WTC11 (cell line): ENCODE measurements at places on chromosomes 12 and 14. TPM values are rescaled to one million over a fixed set of nuclear protein-coding genes. Genes with fewer than 3 reads are reported as not detected.

GRCh38 chr14:72154645-72155378 lies 222.6 kb downstream of the RGS6 start:
- no peak for DNase-seq
- H3K27ac ChIP-seq = no peak overlapping the region
- peaks cover 30% of the 10 kb centered on the region for H3K36me3 ChIP-seq
- H3K4me3 ChIP-seq = no peak overlapping the region
- H3K27me3 ChIP-seq = peaks cover 7% of the 10 kb centered on the region

SAMD15 gene
- 0.27 to 0.42 TPM (median 0.30 TPM) in 3 replicates for total RNA-seq

DNA sequence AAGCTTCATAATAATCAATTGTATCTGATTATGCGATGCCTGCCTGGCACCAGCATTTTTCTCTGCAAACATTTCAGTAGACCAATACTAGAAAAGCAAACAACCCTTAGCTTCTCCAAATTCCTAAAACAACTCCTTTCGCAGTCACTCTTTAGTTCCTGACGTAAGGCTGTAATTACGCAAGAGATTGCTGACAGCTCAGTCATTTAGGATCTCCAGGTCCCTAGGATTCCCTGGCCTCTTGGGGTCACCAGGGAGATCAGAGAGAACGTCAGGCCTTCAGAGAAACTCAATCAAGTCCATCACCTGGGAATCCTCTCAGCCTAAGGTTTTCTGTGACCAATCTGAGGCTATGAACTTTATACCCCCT lies 390.6 kb downstream of the PAWR start:
- H3K27me3 ChIP-seq = no peaks in the 10 kb centered on the region
- peaks cover 12% of the 10 kb centered on the region for H3K4me1 ChIP-seq
- H3K4me3 ChIP-seq = no peak overlapping the region
- H3K27ac ChIP-seq = no peak overlapping the region

- no peaks in the 10 kb centered on the region for H3K4me1 ChIP-seq
- no peaks in the 10 kb centered on the region for H3K27me3 ChIP-seq
- DNase-seq = no peak
- H3K36me3 ChIP-seq = peaks cover 3% of the 10 kb centered on the region; the same call in 1 of the 2 replicates
These were observed 86.4 kb upstream of the NOS1 start for GRCh38 chr12:117447665-117448366.

GRCh38 chr12:106086696-106087095 lies 52.1 kb downstream of the NUAK1 start:
- peaks cover 17% of the 10 kb centered on the region for H3K36me3 ChIP-seq
- DNase-seq = no peak
- H3K4me1 ChIP-seq = peaks cover 28% of the 10 kb centered on the region
- H3K27ac ChIP-seq = peak overlapping the region; percentile 20; the same call in 1 of the 2 replicates

- no peak overlapping the region for H3K4me3 ChIP-seq
- H3K27me3 ChIP-seq = peaks cover 24% of the 10 kb centered on the region
- no peak overlapping the region for H3K27ac ChIP-seq
- DNase-seq = no peak
- peaks cover 6% of the 10 kb centered on the region; the same call in 1 of the 2 replicates for H3K36me3 ChIP-seq
- peaks cover 31% of the 10 kb centered on the region for H3K4me1 ChIP-seq
These were observed 5.5 kb downstream of the NDRG2 start for GRCh38 chr14:21019366-21019765.

MYRFL gene
- 1.2 to 2.1 TPM (median 1.3 TPM) in 3 replicates for total RNA-seq

OTOGL gene
- 0.39 to 0.62 TPM (median 0.55 TPM) in 3 replicates for total RNA-seq

- H3K27me3 ChIP-seq = no peaks in the 10 kb centered on the region
- peak; percentile 42 for DNase-seq
- H3K4me1 ChIP-seq = peaks cover 11% of the 10 kb centered on the region; the same call in 1 of the 2 replicates
- peak overlapping the region; percentile 78 for H3K4me3 ChIP-seq
- H3K36me3 ChIP-seq = peaks cover 16% of the 10 kb centered on the region
These were observed 620 bp downstream of the PGAM5 start for GRCh38 chr12:132711080-132711843.

- no peaks in the 10 kb centered on the region; the same call in 1 of the 2 replicates for H3K36me3 ChIP-seq
- no peaks in the 10 kb centered on the region; the same call in 1 of the 2 replicates for H3K4me1 ChIP-seq
- no peak overlapping the region for H3K4me3 ChIP-seq
- no peak for DNase-seq
- no peak overlapping the region; the same call in 1 of the 2 replicates for H3K27ac ChIP-seq
- H3K27me3 ChIP-seq = no peaks in the 10 kb centered on the region
These were observed 84.2 kb upstream of the TMEM263 start for GRCh38 chr12:106871477-106871876.

GRCh38 chr12:120544691-120545090 lies 10.5 kb downstream of the RNF10 start:
- peaks cover 15% of the 10 kb centered on the region for H3K36me3 ChIP-seq
- no peak overlapping the region for H3K27ac ChIP-seq
- DNase-seq = no peak
- H3K4me3 ChIP-seq = no peak overlapping the region

DNA sequence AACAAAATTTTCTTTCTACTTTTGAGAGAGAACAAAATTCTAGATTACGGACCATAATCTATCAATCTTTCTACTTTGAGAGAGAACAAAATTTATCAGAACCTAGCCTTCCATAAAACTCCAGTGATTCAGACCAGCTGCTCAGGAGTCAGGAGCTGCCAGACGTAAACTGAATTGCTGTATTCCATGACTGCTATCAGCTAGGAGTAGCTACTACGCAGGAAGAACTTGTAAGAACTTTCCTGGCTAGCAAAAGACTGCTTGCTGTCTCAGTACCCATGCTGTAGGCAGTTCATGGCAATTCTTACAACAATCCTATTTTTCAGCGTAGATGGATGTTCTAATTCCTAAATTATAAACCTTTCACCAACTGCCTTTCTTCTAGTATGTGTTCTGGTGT lies 73.3 kb downstream of the MED13L start:
- no peak overlapping the region for H3K4me3 ChIP-seq
- no peaks in the 10 kb centered on the region for H3K36me3 ChIP-seq
- no peak for DNase-seq
- peaks cover 56% of the 10 kb centered on the region for H3K4me1 ChIP-seq

DNA sequence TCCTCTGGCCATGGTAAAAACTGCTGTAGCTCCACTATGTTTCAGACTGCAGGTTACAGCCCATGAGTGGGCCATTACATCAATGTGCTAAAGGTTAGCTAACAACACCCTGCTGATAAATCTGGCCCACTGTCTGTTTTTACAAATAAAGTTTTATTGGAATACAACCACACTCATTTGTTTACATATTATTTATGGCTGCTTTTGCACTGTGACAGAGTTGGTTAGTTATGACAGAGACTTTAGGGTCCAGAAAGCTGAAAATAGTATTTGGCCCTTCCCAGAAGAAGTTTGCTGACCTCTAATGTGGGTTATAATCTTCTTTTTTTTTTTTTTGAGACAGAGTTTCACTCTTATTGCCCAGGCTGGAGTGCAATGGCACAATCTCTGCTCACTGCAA lies 134.2 kb upstream of the PWP1 start:
- no peak for DNase-seq
- H3K4me1 ChIP-seq = no peaks in the 10 kb centered on the region
- H3K27me3 ChIP-seq = no peaks in the 10 kb centered on the region
- no peak overlapping the region for H3K27ac ChIP-seq
- H3K36me3 ChIP-seq = no peaks in the 10 kb centered on the region
- no peak overlapping the region for H3K4me3 ChIP-seq

- H3K27ac ChIP-seq = no peak overlapping the region
- H3K27me3 ChIP-seq = no peaks in the 10 kb centered on the region
- no peak for DNase-seq
- peaks cover 5% of the 10 kb centered on the region for H3K36me3 ChIP-seq
- no peak overlapping the region for H3K4me3 ChIP-seq
These were observed 185.1 kb downstream of the DACT1 start for GRCh38 chr14:58822856-58823255.

LRP1-AS gene
- not detected in 3 replicates for total RNA-seq

DCN gene
- 2.0 to 7.4 TPM (median 3.4 TPM) in 3 replicates for total RNA-seq

GRCh38 chr14:23454445-23454856 lies 15.1 kb upstream of the NGDN start:
- no peak overlapping the region for H3K27ac ChIP-seq
- peaks cover 2% of the 10 kb centered on the region for H3K4me1 ChIP-seq

LTBR gene
- 4.0 to 6.1 TPM (median 4.5 TPM) in 3 replicates for total RNA-seq

GRCh38 chr14:59131938-59132795 lies 56.3 kb upstream of the DAAM1 start:
- H3K36me3 ChIP-seq = no peaks in the 10 kb centered on the region
- no peak for DNase-seq
- H3K27ac ChIP-seq = no peak overlapping the region
- H3K27me3 ChIP-seq = no peaks in the 10 kb centered on the region

DNA sequence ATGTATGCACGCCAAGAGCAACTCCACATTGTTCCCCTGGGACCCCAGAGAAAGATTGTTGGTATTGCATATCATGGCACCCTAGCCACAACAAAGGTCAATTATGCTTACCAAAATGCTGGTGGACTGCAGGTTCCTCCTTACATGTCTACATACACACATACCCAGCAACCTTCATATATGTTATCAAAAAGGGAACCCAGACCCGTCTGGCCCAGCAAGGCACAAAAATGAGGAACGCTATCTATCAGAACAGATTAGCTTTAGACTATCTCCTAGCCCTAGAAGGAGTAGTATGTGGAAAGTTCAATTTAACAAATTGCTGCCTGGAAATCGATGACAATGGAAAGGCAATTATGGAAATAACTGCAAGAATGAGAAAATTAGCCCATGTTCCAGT lies 61.5 kb downstream of the DHRS2 start:
- peaks cover 19% of the 10 kb centered on the region for H3K27me3 ChIP-seq
- H3K36me3 ChIP-seq = peaks cover 5% of the 10 kb centered on the region
- H3K4me1 ChIP-seq = no peaks in the 10 kb centered on the region

PTPRO gene
- total RNA-seq = 0.57 to 1.1 TPM (median 1.0 TPM) in 3 replicates

- 0 out of 2 replicates have a peak, but pooled peaks cover 3% of the 10 kb centered on the region for H3K36me3 ChIP-seq
- DNase-seq = peak; percentile 58
- H3K27ac ChIP-seq = peak overlapping the region; percentile 71; the same call in 1 of the 2 replicates
- H3K4me1 ChIP-seq = peaks cover 34% of the 10 kb centered on the region
- H3K4me3 ChIP-seq = no peak overlapping the region
These were observed 8.9 kb downstream of the ISCA2 start for GRCh38 chr14:74502236-74503019.

GRCh38 chr12:44403185-44403584 lies 472.9 kb downstream of the NELL2 start:
- no peak overlapping the region for H3K4me3 ChIP-seq
- DNase-seq = no peak
- no peak overlapping the region for H3K27ac ChIP-seq
- H3K27me3 ChIP-seq = no peaks in the 10 kb centered on the region
- H3K4me1 ChIP-seq = peaks cover 31% of the 10 kb centered on the region
- no peaks in the 10 kb centered on the region for H3K36me3 ChIP-seq

DNA sequence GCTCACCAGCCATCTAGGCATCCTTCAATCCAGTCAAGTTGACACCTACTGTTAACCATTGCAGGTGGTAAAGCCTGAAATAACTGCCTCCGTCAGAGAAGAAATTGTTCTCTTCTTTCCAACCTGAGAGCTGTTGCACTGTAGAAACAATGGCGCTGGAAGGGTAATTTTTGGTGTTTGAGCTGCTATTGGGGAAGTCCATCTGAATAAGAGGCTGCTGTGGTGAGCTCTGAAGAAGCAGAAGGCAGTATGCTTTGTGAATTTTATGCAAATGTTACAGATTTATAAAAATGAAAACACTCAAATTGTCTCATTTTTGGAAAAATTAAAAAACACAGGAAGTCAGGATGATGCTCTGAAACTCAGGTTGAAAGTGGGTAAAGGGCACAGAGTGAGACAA lies 60.2 kb downstream of the SNAPC1 start:
- peaks cover 4% of the 10 kb centered on the region; the same call in 1 of the 2 replicates for H3K27me3 ChIP-seq
- DNase-seq = no peak
- no peaks in the 10 kb centered on the region for H3K4me1 ChIP-seq
- no peak overlapping the region for H3K27ac ChIP-seq
- no peak overlapping the region for H3K4me3 ChIP-seq
- no peaks in the 10 kb centered on the region for H3K36me3 ChIP-seq

DNA sequence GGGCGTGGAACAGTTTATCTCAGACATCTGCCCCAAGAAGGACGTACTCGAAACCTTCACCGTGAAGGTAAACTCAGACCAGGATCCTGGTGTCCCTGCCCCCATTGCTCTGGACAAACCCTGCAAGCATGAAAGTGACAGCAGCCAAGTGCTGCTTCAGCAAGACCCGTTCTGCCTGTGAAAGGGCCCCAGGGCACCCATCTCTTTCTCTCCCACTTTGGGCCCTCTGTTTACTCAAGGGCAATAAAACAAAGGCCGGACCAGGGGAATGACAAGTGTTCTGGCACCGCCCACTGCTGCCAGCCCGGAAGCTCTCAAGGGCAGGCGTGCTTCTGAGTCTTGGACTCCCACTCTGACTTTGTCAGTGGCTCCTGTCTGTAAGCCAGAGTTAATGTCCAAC lies 35.3 kb downstream of the CD9 start:
- peaks cover 84% of the 10 kb centered on the region for H3K36me3 ChIP-seq
- DNase-seq = no peak
- peak overlapping the region; percentile 50 for H3K27ac ChIP-seq
- H3K4me1 ChIP-seq = peaks cover 30% of the 10 kb centered on the region

NOVA1 gene
- 11.6 to 14.6 TPM (median 13.6 TPM) in 3 replicates for total RNA-seq

- H3K27me3 ChIP-seq = peaks cover 35% of the 10 kb centered on the region
- peaks cover 23% of the 10 kb centered on the region for H3K36me3 ChIP-seq
- peak; percentile 86 for DNase-seq
- peak within 1 kb of the TSS; percentile 88 for H3K4me3 ChIP-seq
These were observed at the start of gene FOS for GRCh38 chr14:75278422-75279152. Gene FOS (plus strand): TSS chr14:75278828. CDS start chr14:75278983, 155 bp downstream.

IQSEC3 gene
- total RNA-seq = 1.7 to 2.6 TPM (median 2.2 TPM) in 3 replicates

DNA sequence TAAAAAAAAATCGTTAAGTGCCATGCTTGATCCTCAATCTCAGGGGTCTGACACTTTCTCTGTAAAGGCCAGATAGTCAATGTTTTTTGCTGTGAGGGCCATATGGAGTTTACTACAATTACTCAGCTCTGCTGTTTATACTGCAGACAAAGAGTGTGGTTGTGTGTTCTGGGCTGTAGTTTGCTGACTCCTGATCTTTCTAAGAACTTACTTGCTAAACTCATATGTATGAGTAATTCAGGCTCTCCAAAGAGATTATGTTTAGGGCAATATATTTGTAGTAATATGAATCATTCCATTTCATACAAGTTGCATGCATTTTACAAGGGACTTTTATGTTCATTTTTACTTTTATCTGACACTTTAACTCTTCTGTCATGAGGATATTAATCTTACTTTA lies 188.2 kb downstream of the TMTC2 start:
- H3K36me3 ChIP-seq = no peaks in the 10 kb centered on the region
- H3K4me3 ChIP-seq = no peak overlapping the region
- peaks cover 15% of the 10 kb centered on the region for H3K4me1 ChIP-seq
- H3K27me3 ChIP-seq = no peaks in the 10 kb centered on the region

DNA sequence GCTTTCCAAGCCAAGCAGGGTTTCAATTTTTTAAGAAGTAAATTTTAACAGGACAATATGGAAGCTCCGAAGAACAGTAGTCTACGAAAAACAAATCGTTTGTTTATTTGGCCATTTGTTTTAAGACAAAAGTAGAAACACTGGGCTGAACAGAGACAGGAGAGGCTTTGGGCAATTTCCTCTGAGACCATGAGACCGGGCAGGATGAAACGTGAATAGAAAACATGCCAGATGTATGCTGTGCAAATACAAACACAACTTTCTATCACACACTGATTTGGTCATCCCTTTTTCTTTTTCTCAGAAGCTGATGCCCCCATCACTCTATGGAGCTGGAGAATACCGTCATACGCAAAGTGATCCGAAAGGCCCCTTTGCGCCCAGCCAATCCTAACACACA lies 1111.1 kb downstream of the BCL11B start:
- peaks cover 18% of the 10 kb centered on the region for H3K4me1 ChIP-seq
- no peaks in the 10 kb centered on the region for H3K36me3 ChIP-seq
- no peak overlapping the region for H3K27ac ChIP-seq
- no peak for DNase-seq
- no peak overlapping the region for H3K4me3 ChIP-seq
- H3K27me3 ChIP-seq = no peaks in the 10 kb centered on the region; the same call in 1 of the 2 replicates

GRCh38 chr14:53838374-53838773 lies 118.3 kb downstream of the BMP4 start:
- H3K36me3 ChIP-seq = peaks cover 12% of the 10 kb centered on the region
- no peaks in the 10 kb centered on the region for H3K27me3 ChIP-seq
- no peak overlapping the region for H3K27ac ChIP-seq
- no peak overlapping the region for H3K4me3 ChIP-seq
- no peaks in the 10 kb centered on the region for H3K4me1 ChIP-seq
